ENCODE measurements at places on chromosomes 11 and 22.

DNA sequence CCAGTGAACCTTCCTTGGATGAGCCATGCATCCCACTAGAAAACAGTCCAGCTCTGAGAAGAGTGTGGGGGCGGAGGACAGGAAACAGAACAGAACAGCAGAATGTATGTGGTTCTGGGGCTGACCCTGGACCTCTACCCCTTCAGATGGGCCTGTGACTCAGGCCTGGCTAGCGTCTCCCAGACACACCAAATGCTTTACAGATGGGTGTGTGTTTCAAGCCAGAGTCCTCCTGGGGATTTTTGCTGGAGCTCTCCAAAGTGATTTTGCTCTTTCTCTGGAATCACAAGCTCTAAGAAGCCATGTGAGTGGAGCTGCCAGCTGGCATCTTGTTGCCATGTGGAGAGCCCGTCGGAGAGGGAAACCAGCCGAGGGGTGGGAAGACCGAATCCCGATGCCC lies 13.2 kb upstream of the C1QTNF4 start:
- DNase-seq, result no peak

DNA sequence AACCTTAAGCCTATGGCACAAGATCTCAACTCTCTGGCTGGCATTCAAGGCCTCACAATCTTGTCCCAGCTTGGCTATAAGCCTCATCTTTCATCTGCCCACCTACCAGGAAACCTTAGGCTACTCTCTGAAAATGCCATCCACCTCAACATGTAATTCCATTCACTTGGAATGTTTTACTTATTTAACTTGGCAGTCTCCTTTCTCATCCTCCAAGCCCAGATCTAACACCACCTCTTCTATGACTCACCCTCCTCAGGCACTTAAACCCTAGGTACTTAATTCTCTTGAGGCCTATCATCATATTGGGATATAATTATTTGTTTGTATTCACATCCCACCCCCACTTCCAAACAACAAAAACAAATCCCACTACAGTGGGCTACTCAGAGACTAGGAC lies 15.0 kb downstream of the POGLUT3 start:
- DNase-seq, result no peak

DNA sequence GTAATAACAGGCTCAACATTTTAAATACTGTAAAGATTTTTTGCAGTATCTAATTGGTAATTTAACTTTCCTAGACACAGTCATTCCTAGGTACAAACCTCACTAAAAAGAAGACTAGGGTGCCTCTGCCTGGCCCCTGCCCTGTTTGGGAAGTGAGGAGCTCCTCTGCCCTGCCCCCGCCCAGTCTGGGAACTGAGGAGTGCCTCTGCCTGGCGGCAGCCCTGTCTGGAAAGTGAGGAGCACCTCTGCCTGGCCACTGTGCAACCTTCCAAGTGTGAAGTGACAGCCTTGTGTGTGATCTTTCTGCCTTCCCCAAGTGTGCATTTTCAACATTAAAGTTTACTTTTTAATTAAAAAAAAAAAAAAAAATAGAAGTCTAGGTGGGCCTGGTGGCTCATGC lies 4.2 kb downstream of the CHORDC1 start:
- DNase-seq, result peak; percentile 12

DNA sequence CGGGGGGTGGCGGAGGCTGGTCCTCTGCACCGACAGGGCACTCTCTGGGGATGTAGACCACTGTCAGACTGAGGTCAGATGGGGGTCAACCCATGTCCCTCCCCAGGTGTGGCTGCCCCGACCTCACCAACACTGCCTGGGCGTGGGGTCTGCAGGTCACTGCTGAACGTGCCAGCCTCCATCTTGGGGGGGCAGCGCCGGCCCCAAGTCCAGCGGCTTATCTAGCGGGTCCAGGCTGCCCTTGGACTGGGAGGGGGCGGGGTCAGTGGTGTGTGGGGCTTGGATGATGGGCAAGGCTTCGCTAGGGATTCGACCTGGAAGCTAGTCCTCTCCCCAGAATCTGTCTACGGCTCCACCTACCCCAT lies 178.2 kb downstream of the IGLL1 start:
- no peak for DNase-seq

DNA sequence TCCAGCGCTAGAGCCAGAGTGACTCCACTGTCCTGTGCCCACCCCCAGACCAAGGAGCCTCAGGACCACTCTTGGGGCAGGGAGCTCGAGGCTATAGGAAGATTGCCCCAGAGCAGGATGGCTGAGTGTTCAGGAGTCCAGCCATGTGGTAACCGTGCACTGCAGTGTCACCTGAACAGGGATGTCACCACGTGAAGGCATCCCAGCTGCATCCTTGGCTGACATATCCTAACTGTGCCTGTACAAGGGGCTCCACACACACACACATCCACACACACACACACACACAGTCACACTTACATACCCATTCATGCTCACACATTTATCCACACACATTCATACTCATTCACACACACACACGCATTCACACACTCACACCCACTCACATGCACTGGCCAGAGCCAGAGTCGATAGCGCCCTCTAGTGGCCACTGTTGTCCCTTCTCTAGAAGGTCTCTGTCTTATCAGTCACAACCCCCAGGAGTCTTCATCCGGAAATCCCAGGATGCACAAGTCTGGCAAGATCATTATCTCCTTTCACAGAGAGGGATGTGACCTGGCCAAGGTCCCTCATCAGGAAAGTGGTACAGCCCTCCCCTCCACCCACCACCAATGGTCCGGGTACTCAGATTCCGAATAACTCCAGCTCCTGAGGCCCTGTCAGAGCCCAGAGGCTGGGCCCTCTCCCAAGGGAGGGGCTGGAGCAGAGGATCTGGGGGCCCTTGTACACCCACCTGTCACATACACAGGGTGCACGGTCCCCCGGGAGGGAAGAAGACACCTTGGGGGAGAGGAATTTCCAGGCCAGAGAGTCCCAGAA lies 55.1 kb downstream of the IGLL5 start:
- DNase-seq, result peak; percentile 84

DNA sequence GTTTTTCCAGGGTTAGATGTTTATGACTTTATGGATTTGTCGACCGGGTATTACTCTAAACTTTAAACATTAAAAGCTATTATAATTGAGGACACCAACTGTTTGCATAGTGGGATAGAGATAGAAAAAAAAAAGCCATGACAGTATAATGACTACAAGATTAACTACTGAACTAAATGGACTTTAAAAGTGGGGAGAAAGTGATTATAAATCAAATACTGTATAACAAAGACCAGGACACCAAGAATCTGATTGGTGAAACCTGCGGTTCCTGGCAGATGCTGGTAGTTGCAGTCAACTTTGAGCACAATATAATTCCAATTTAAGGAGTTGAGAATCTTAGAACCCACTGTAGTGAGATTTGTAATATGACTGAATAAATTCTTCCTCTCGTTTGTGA lies 2.5 kb downstream of the CRKL start:
- DNase-seq, result no peak

DNA sequence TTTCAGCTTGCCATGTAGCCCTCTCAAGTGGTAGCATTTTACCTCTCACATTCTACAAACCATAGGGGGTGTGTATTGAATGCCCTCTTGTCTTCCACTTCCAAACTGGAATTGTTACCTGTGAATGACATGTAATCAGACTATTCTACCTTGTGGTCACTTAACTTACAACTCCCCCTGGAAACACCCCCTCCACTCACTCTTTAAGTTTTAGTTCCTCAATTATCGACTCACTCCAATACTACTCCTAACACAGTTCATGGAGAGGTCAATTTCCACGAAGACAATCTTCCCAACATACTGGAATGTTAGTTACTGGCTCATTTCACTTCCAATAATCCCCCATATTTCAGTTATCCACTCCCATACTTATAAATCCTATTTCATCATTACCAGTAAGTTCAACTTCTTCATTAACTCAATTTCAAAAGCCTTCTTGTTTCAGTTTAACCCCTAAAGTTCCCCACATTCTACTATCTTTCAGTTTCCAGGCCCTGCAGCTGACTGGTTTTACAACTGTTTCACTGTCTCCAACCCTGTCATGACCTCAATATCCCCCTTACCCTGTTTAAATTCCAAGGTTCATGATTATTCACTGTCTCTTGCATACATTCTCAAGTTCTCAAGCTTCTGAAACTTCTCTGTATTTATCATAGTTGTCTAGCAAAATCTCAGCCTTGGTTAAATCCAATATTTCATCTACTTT lies 92.5 kb downstream of the C11orf87 start:
- no peak for DNase-seq

DNA sequence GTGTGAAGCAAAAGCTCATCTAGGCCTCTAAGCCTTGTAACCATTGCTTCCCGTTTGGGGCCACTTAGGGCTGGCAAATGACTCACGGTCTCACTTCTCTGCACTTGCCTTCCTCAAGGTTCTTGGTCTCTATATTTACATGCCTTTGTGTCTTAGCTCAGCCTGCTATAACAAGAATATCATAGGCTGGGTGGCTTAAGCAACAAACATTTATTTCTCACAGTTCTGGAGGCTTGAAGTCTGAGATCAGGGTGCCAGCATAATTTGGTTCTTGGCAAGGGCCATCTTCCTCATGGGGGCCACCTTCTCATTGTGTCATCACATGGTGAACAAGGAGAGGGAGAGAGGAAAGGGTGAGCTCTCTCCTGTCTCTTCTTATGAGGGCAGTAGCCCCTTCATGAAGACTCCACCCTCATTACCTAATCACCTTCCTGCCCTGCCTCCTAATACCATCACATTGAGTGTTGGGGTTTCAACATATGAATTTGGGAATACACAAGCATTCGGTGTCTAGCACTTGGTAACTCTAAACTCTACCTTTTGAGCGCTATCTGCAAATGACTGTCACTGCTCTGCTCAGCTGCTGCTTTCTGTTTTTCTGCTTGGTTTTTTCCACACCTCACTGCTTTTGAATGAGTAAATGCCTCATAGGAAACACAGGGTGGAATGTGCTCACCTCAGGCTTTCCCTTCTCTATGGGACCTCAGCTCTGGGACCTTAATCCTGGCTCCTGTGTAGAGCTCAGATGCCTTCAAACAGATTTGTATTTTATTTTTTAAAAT lies 16.2 kb upstream of the ME3 start:
- DNase-seq, result peak; percentile 33

DNA sequence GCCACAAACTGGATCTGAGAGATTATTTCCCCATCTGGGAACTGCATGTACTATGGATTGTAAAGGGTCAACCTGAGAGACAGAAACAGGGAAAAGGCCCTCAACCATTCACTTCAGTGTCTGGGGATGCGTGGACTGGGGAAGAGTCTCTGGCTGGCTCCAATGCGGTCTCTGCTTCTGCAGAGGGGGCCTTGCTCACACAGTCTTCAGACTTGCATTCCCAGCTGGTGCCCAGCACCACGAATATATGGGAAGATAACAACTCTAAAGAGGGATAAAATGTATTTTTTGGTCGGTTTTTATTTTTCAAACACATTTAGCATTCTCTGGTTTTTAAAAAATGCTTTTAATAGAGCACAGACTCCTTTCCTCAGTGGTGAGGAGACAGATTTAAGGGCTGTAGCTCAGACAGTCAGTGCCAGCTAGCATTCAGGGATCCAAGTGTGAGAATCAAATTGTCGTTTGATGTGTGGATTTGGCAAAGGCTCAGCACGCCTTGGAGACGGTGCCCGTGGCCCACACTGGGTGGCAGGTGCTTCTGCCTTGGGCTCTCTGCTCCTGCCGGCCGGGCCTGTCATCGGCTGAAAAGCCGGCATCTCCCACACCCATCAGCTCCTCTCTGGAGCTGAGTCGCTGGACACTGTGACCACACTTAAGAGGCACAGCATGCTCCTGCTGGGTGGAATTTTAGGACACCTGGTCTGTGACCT lies 8.0 kb upstream of the EFCAB6 start:
- DNase-seq, result no peak

GRCh38 chr11:71995726-71996291 lies 2.9 kb upstream of the IL18BP start:
- no peak for DNase-seq

DNA sequence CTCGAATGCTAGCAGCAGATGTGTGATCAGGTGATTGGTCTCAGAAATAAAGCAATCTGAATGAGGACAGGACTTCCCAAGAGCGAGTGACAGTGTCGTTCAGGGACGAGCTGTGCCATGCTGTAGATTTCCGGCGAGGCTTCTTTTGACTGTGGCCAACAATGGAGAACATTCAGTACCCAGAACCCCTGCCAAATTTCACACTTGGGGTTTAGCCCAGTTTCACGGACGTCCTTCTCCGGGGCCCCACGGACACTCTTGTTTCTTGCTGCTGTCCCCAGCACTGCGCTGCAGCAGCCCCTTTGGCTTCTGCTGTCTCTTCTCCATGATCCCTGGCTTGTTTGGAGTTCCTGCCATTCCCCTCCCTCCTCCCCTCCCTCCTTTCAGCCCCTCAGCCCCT lies 115.1 kb upstream of the GRAMD1B start:
- DNase-seq, result no peak

DNA sequence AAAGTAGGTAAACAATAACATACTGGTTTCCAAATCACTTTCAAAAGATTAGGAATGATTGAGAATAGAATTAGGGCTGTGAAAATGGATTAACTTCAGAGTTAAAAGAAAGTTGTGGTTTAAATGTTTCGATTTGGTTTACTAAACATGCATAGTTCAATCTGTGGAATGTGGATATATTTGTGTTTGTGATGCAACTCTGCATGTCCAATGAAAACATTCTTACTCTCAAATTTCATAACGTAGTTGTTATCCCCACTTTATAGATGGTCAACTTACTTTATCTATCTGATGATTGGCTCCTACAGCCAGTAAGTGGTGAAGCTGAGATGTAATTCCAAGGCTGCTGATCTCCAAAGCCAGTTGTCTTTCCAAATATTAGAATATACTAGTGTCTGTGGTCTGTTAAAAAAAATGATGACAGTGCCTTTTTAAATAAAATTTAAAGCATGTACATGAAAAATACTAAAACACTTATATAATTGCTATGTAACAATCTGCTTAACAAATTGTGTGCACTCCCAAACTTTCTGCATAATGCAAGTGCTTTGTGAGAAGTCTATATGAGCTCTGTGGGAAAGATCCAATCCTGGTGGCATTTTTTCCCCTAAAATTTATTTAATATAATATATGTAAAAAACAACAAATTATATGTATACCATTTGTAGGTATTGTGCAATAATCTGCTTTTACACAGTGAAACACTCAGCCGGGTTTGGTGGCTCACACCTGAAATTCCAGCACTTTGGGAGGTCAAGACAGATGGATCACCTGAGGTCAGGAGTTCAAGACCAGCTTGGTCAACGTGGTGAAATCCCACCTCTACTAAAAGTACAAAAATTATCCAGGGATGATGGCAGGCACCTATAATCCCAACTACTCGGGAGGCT lies 9.7 kb upstream of the SIK3 start:
- DNase-seq, result no peak

DNA sequence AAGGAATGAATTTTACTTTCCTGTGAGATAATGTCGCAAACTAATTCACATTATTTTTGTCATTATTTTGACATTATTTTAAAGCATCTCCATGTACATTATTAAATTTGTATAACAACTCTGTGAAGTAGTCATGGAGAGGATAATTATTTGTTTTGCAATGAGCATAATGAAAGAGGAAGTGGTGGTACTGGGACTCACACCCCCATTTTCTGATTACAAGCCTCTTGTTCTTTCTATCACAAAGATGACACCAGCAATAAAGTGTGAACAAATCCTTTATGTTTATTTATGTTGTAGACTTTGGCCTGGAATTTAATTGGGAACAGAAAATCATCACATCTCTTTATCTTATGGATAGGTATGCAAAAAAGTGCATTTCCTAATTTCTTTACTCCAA lies 522.6 kb downstream of the TMEM135 start:
- DNase-seq, result no peak

GRCh38 chr11:6925636-6926207 lies 504 bp upstream of the ZNF215 start:
- DNase-seq, result no peak

Measured in activated CD4-positive, alpha-beta T cell treated with anti-CD3 and anti-CD28 coated beads, Interleukin-2, amount 50 U/mL, for 48 hours (primary cell).